NCI-H82 (cell line): ENCODE measurements at places on chromosomes 16 and 17.
A peak's percentile ranks its signal among the peaks of the same experiment; 100 is the strongest.

DNA sequence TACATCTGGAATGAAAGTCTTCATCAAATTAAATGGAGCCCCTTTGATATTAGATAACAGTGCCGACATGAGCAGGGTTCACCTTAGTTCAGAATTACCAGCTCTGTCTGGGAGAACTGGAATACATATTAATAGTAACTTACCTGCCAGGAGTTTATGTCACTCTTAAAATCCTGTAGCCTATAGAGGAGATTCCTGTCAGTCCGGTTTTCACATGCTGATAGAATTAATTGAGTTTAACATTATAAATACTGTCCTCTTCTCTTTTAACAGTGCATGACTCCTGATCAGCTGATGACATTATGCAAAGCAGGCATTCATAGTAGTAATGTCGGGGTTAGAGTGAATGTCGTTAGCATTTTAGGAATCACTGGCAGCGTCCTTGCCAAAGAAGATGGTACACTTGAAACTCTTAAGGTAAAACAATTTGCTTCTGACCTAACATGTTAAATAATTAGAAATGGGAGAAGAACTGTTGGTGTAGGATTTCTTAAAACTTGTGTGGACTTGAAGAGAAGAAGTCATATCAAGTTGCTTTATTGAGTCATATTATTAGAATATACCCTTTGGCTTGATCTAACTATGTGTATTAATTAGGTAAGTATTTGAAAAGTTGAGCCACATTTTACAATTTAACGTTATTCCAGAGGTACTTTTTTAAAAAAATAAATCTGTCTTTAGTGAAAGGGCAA is 34.3 kb downstream of the HEATR3 start:
- DNase-seq: no peak

GRCh38 chr17:8186787-8187516 is 3.0 kb downstream of the BORCS6 start:
- DNase-seq: peak; percentile 99

- DNase-seq: no peak
Observed at GRCh38 chr16:57727610-57728009, 8.0 kb upstream of the KATNB1 start.

DNA sequence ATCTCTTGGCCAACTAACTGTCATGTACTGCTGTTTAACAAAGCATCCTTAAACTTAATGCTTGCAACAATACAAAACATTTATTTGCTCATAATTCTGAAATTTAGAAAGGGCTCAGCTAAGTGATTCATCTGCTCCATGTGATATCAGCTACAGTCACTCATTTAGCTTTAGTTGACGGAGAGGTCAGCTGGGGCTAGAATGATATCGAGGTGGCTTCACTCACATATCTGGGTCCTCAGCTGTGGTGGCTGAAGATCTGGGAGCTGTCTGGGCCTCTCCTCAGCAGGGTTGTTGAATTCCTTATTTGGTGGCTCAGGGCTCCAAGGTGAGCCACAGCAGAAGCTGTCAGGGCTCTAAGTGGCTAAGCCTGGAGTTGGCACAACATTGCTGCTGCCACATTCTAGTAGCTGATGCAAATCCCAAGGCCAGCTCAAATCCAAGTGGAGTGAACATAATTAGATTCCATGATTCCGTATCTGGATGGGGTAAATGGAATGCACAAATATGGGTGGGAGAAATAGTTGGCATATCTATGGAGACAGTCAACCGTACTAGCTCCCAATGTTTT is 62.8 kb downstream of the HS3ST3A1 start:
- DNase-seq: no peak

GRCh38 chr17:76383546-76384221 is 725 bp upstream of the SPHK1 start:
- DNase-seq: peak; percentile 63

DNA sequence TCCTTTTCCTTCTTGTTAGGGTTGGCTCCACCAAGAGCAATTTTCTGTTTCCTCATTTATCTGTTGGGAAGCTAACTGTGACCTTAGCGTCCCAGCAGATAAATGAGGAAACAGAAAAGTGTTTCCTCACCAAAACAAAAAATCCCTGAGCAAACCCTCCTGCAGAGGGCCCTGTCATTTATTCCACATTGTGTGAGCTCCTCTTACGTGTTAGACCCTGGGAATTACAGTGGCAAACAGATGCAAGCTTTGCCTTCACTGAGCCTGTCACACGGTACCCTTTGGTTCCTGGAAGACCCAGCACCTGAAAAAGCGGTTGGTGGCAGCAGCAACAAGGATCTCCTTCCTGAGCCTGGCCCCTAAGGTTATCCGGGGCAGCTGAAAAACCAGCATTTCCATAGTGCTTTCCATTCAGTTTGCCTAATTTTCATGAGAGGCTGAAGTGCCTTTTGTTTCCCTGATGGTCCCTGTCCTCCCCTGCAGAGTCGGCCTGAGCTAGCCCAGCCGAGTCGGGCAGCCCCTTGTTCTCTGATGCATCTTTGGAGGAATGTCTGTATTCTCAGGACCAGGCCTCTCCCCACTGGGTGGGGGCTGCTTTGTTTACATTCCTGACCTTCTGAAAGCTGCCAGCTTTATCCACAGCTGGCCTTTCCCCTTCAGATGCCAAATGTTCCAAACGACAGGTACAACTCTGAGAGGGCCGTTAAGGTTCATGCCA is 34.7 kb downstream of the YPEL2 start:
- peak; percentile 50 for DNase-seq

DNA sequence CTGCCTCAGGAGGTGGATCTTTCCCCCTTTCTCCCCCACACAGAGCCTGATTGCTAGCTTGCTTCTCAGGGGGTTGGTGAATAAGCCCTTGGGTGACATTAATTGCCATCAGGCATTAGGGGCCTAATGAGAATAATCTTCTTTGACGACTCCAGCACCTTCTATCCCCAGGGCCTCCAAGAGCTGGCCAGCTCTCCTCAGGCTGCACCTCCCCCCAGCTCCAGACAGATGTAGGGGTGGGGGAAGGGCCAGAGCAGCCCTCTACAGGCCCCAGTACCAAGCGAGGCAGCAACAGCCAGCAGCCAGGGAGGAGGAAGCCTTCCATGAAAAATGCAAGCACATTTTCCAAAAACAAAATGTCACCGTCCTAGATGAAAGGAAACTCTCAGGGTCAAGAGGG is 1.4 kb upstream of the TMEM132E start:
- DNase-seq: peak; percentile 99

DNA sequence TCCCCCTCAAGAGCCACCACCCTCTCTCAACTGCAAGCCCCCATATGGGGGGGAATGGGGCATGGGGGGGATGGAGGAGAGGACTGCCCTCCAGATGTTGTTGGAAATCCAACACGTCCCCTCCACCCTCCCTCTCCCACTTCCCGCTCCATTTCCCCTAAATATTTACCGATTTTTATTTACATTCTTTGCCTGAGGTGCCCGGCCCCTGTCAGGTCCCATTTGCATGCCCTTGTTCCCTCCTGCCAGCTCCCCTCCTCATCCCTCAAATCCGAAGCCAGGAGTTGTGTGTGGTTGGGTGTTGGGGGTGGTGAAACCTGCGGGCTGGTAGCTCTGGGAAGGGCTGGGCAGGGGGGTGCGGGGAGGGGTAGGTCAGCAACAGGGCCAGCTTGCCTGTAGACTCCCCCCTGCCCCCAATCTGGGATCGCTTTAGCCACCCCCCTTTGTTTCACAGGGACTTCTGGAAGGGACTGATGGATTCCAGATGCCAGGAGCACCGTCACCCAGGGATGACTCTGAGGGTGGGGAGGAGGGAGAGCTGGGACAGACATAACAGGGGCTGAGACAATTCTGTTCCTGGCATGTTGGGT is 39.7 kb upstream of the NGFR start:
- DNase-seq: no peak

GRCh38 chr17:17724307-17725010 is 43.2 kb downstream of the RAI1 start:
- peak; percentile 76 for DNase-seq

- DNase-seq: no peak
Observed at GRCh38 chr17:49715216-49715615, 7.5 kb upstream of the SLC35B1 start.

GRCh38 chr17:14396547-14396946 is 95.7 kb downstream of the HS3ST3B1 start:
- DNase-seq: peak; percentile 93

GRCh38 chr16:75575958-75576357 is 9.8 kb downstream of the GABARAPL2 start:
- DNase-seq: no peak

DNA sequence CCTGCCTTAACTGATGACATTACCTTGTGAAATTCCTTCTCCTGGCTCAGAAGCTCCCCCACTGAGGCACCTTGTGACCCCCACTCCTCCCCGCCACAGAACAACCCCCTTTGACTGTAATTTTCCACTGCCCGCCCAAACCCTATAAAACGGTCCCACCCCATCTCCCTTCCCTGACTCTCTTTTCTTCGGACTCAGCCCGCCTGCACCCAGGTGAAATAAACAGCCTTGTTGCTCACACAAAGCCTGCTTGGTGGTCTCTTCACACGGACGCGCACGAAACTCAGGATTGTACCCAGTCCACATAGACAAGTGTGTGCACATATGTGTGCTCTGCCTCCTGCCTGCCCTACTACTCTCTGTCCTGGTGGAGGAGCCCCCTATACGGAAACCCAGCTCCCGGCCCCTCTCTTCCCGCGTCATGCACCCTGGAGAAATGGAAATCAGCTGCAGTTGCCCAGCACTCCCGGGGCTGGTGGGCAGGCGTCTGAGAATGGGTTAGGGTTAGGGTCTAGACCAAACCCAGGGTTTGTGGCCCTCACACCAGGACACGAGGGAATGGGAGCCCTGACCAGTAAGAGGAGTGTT is 2.4 kb upstream of the RHBDF1 start:
- DNase-seq: no peak

- no peak for DNase-seq
Observed at GRCh38 chr17:30299000-30299399, 7.3 kb upstream of the BLMH start.

DNA sequence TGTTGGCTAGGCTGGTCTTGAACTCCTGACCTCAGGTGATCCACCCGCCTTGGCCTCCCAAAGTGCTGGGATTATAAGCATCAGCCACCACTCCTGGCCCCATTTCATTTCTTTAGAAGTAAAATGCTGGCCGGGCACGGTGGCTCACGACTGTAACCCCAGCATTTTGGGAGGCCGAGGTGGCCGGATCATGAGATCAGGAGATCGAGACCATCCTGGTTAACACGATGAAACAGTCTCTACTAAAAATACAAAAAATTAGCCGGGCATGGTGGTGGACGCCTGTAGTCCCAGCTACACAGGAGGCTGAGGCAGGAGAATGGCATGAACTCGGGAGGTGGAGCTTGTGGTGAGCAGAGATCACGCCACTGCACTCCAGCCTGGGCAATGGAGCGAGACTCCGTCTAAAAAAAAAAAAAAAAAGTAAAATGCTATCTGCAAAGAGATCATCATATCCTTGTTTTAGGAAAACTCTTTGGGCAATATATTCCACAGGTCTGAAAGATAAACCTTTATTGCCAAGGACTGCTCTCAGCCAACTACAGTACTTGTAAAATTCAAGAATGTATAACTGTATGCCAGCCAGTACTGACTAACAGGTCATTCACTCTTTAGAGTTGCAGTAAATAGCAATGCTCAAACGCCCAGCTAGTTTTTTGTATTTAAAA is 3.8 kb downstream of the GJC1 start:
- DNase-seq: no peak
